Stimulated activated CD8-positive, alpha-beta memory T cell treated with anti-CD3 and anti-CD28 coated beads, Interleukin-15, amount 100 ng/mL, for 24 hours (primary cell): ENCODE measurements at places on chromosomes 16 and 17.

GRCh38 chr17:47813077-47813476 is 8.5 kb downstream of the OSBPL7 start:
- no peak for DNase-seq

DNA sequence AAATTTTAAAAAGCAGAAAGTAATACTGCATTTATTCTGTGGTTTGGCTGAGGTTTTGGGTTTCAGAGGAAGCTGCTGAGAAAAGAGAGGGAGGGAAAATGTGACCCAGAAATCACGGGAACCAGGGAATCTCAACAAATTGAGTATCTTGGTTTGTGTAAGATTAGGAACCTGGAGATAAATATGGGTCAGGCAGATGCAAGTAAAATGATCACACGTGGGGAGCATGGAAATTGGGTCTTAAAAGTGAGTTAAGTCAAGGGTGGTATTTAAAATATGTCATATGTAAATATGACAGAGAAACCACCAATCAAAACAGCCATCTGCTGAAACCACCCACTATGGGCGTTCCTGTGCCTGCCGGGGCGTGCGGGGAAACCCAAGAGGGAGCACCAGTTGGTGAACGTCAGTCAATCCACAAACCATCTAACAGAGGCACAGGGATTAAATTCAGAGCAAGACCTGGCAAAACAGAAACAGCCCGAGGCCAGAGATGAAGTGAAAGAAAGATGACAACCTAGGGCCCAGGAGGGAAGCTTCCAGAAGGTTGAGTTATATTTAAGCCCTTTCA is 33.4 kb downstream of the CDH13 start:
- no peak for DNase-seq

DNA sequence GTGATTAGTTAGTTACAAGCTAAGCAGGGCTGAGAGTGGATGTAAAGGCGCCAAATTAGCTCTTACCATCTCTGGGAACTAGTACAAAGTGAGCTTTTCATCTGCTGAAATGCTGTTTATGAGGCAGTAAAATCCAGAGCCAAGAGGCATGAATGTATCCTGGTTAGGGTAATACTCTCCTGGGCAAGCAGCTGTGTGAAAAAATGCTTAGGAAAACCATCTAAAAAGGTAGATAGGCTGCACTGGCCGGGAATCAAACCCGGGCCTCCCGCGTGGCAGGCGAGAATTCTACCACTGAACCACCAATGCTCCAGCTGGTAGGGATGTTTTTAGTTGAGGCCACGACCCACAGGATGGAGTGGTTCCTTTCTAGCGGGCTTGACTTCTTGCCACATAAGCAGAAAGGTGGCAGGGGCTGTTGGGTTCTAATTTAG is 23.0 kb downstream of the VAC14 start:
- no peak for DNase-seq

DNA sequence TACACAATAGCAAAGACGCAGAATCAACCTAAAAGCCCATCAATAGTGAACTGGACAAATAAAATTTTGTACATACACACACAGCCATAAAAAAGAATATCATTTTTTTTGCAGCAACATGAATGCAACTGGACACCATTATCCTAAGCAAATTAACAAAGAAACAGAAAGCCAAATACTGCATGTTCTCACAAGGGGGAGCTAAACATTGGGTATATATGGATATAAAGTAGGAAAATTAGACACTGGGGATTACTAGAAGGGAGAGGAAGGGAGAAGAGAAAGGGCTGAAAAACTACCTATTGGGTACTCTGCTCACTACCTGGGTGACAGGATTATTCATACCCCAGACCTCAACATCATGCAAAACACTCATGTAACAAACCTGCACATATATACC is 28.2 kb downstream of the ADAMTS18 start:
- DNase-seq = no peak

DNA sequence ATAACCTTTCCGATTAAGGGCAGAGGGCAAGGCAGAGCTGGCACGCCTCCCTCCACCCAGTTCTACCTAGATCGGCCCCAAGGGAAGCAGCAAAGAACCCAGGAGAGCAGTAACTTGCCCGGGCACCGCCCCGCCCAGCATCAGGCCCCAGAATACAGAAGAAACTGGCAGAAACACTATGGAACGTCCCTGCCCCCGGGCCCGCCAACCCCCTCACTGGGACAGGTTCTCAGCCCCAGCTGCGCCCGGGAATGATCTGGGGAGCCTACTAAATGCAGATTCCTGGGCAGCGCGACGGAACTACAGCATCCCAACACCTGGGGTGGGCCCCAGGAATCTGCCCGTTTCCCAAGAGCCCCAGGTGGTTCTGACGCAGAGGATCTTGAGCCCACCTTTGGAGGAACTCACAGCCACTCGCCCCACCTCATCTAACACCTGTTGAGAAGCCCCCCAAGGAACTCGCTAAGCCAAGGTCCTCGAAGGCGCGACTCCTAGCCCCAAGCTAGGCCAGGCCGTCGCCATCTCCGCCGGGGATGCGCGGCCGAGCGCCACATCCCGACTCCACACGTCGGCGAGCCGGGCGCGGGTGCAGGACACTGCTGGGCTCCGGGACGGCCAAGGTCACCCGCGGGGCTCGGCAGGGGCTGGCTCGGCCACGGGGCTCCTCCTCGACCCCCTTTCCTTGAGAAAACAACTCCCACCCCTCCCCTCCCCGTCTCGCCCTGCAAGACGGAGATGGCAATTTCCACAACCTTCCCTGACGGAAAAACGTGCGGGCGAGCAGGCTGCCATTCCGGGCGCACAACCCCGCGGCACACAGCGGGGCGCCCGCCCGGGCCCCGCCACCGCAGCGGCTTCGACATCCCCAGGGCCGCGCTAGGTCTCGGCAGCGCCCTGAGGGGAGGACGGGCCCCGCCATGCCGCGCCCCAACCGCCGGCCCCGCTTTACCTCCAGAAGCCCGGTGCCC is 913 bp downstream of the CDIP1 start:
- no peak for DNase-seq

DNA sequence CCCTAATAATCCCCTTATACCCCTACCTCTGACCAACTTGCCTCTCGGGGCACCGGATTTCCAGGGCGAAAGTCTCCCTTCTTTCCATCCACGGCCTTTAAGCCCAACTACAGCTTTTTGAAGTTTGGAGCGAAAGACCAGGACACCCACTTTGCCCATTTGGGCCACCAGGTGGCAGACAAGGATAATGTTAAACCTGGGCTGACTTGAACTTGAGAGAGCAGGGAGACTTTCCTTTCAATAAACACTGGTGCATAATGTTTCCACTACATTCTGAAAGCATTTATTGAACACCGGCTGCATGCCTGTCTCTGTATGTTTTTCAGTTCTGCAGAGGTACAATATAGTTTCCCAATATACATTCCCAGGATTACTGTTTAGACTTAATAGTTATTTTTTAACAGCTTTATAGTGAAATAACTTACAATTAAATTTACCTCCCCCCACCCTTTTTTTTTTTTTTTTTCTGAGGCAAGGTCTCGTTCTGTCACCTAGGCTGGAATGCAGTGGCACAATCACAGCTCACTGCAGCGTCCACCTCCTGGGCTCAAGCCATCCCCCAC is 6.9 kb upstream of the CES3 start:
- peak; percentile 29 for DNase-seq

GRCh38 chr17:292531-293382 is 59.9 kb downstream of the RPH3AL start:
- DNase-seq = no peak

GRCh38 chr16:52528393-52529065 is 18.4 kb downstream of the TOX3 start:
- no peak for DNase-seq

DNA sequence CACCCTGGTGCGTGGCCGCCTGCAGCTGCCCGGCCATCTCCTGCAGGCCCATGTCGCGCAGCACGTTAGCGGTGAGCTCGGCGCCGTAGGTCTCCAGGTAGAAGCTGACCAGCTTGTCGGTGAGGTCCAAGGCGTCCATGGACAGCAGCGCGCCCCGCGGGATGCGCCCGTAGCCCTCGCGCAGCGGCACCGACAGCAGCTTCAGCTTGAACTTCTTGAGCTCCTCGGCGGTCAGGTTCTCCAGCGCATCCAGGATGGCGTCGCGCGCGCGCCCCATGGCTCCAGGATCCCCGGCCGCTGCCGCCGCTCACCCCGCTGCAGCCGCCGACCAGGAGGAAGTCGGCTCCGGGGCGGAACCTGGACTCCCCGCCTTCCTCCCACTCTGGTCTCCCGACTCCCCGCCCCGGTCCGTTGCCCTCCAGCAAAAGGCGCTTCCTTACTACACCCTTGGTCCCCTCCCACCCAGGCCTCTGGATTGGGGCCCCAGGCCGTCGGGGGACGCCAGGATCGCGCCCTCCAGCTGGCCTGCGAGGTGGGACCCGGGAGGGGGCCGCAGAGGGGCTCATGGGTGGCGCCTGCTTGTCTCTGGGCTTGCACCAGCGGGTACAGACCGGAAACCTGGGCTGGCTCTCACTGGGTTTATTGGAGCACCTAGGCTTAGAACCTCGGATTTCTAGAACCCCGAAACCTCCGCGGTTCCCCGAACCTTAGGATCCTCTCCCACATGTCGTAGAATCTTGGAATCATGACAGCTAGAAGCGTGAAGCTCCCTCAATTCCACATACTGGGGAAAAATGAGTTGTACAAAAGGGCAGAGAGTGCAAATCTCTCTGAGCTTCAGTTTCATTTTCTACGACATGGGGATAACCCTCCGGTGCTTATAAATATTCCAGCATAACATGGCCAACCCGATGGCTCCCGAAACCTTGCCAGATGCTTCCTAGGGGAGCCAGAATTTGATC is at the start of gene PYCARD:
TSS of gene PYCARD (minus strand) at position 347 of the 962 bp plus-strand sequence. CDS start at position 277, 70 bp downstream.
- no peak for DNase-seq

DNA sequence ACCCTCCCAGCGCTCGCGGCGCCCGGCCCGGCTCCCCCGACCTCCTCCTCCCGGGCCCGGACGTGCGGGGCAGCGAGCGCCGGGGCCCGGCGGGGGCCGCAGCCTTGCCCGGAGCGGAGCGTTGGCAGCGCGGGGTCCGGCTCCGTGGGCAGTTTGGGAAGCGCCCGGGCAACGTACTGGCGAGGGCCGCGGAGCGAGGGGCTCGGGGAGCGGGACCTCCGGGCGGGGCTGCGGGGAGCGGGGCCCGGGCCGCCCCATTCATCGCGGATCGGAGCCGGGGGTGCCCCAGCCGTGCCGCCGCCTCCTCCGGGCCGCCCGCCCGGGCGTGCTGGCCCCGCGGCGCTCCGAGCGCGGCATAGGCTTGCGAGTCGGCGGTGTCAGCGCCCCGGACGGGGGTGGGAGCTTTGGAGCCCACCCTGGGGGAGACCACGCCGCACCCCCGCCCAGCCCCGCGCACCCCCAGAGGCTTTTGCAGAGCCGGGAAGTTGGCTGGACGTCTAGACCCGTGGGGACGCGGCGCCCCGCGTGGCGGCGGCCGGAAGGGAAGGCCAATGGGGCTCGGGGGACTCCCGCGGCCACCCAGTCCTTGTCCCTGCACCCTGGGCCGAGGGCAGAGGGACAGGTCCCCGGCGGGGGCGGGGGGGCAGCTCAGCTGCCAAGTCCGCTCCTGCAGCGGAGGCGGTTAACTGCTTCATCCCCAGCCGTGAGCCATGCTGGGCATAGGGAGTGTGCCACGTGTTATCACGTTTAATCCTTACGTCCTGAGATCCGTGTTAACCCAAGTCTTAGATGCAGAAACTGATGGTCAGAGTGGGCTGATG is 852 bp downstream of the ZNF469 start:
- DNase-seq = no peak

GRCh38 chr16:8660841-8661301 is 13.5 kb upstream of the ABAT start:
- DNase-seq = no peak

DNA sequence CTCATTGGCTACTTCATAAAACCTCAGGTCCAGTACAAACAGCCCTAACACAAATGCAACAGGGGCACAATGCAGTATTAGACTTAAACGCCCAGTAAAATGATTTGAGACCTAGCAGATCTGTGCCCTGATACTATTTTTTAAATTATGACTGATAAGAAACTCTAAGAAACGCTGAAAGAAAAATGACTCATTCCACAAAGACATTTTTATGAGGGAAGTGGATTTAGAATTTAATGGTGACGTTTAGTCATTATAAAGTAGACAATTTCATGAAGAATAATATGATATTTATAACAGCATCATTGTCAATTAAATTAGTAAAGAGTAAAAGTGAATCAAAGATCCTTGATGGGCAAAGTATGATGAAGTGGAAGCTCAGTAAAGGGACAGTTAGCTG is 80.4 kb upstream of the DHX40 start:
- no peak for DNase-seq

DNA sequence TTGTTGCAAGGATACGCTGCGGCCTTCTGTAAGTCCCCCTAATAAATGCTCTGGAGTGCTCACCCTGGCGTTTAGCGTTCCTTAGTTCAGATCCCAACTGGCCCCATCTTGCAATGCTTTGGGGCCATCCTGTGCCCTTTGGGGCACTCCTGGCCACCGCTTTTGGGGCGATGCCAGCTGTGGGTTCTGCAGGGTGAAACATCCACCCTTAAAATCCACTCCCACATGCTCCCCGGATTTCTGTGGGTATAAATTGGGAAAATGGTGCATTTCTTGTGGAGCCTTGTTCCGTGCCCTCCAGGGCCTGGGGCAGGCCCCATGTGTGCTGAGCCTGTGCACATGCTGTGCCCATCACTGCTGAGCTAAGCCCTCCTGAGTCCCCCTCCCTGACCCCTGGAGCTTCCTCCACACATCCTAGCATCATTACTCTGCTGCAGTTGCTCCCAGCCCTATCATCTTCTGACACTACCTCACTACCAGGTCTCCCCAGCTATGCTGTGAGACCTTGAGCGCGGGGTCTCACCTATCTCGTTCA is 6.0 kb downstream of the MSRB1 start:
- no peak for DNase-seq
